ENCODE measurements at places on chromosomes 6 and 20. TPM values are rescaled to one million over a fixed set of nuclear protein-coding genes. Genes with fewer than 3 reads are reported as not detected.
A peak's percentile ranks its signal among the peaks of the same experiment; 100 is the strongest.

DNA sequence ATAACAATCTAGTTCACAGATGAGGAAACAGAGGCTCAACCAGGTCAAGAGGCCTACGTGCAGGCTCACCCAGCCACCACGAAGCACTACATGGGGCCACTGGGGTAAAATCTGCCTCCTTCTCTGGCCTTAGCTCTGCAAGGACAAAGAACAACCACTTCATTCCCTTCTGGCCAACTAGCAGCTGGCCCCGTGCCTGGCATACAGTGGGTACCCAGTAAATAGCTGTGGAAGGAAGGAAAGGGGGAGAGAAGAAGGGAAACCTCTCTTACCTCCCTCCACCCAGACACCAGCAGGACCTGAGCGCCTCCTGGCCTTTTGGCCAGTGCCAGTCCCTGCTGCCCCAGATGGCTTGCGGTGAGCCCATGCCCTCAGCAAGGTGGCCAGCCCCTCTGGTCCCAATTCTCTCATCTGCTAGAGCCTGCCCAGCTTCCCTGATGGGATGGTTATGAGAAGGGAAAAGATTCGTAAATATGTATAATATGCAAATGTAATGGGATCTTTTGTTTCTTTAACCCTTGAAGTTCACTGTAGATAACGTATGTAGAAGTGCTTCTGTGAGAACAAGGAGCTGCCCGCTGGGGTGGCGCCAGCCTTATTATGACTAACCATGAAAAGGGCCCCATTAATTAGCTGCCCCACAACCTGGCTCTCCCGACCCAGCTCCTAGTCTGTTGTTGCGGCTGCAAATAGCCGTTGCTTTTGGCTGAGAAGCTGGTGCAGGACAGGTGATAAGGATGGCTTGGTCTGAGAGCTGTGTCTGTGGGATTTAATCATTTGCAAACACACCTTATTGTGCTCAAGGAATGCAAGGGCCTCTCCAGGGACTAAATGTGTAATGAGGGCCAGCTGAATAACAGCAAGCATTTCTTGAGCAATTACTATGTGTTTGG, 62.0 kb downstream of the DLGAP4 start:
- no peaks in the 10 kb centered on the region for H3K4me1 ChIP-seq
- H3K4me3 ChIP-seq = no peak overlapping the region
- H3K27ac ChIP-seq = no peak overlapping the region
- peaks cover 3% of the 10 kb centered on the region for H3K27me3 ChIP-seq

GRCh38 chr6:16104624-16105433, 24.1 kb upstream of the MYLIP start:
- DNase-seq = no peak
- H3K4me1 ChIP-seq = no peaks in the 10 kb centered on the region
- H3K36me3 ChIP-seq = no peaks in the 10 kb centered on the region
- H3K27me3 ChIP-seq = peaks cover 2% of the 10 kb centered on the region
- no peak overlapping the region for H3K27ac ChIP-seq

DNA sequence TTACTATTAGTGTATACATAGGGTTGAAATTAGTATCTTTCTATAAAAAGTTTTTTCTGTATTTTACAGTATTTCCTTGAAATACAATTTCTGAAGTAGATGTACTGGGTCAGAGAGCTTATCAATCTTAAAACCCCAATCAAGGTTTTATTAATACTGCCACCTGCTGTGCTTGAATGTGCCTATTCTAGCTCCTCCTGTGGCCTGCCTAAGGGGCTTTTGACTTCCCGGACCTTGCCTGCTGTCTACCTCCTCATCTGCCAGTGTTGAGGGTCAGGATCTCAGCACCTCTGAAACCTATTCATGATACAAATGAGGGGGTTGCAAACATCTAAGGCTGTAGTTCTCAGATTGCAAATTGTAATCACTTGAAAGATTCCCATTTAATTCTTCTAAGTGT, 9.2 kb downstream of the PACRG start:
- H3K4me1 ChIP-seq = no peaks in the 10 kb centered on the region
- no peaks in the 10 kb centered on the region for H3K27me3 ChIP-seq
- DNase-seq = no peak
- no peaks in the 10 kb centered on the region for H3K36me3 ChIP-seq

- no peak overlapping the region for H3K27ac ChIP-seq
- H3K27me3 ChIP-seq = no peaks in the 10 kb centered on the region
- H3K4me3 ChIP-seq = no peak overlapping the region
- DNase-seq = no peak
- peaks cover 6% of the 10 kb centered on the region for H3K4me1 ChIP-seq
Observed at GRCh38 chr20:23160536-23161243, 74.6 kb upstream of the CD93 start.

The MAP7 gene
- total RNA-seq = 0.72 TPM

- peak; percentile 78 for DNase-seq
- H3K36me3 ChIP-seq = no peaks in the 10 kb centered on the region
- H3K27me3 ChIP-seq = no peaks in the 10 kb centered on the region
- H3K4me1 ChIP-seq = peaks cover 40% of the 10 kb centered on the region
- peak overlapping the region; percentile 98 for H3K27ac ChIP-seq
Observed at GRCh38 chr6:26026833-26027490, 60.3 kb upstream of the HFE start.

DNA sequence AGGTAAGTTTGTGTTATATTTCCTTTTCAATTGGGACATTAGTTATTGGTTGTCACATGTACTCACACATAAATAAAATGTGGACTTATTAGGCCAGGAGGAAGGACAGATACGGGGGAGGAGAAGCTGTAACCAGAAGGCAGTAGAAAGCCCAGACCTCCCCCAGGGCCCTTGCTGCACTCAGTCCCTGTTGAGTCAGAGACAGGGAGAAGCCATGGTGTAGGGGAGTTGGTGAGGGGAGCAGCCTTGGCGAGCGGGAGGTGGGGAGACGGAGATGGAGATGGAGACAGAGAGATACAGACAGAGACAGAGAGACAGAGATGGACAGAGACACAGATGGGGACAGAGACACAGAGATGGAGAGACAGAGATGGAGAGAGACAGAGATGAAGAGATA, 263.2 kb downstream of the DLL1 start:
- no peaks in the 10 kb centered on the region for H3K36me3 ChIP-seq
- no peak for DNase-seq
- H3K27me3 ChIP-seq = no peaks in the 10 kb centered on the region
- no peak overlapping the region for H3K4me3 ChIP-seq
- no peaks in the 10 kb centered on the region for H3K4me1 ChIP-seq
- H3K27ac ChIP-seq = no peak overlapping the region

The SEMG1 gene
- total RNA-seq = not detected

- no peak overlapping the region for H3K27ac ChIP-seq
- H3K27me3 ChIP-seq = peaks cover 26% of the 10 kb centered on the region
- no peaks in the 10 kb centered on the region for H3K36me3 ChIP-seq
- DNase-seq = no peak
Observed at GRCh38 chr6:27986928-27987725, 30.1 kb downstream of the OR2B6 start.

DNA sequence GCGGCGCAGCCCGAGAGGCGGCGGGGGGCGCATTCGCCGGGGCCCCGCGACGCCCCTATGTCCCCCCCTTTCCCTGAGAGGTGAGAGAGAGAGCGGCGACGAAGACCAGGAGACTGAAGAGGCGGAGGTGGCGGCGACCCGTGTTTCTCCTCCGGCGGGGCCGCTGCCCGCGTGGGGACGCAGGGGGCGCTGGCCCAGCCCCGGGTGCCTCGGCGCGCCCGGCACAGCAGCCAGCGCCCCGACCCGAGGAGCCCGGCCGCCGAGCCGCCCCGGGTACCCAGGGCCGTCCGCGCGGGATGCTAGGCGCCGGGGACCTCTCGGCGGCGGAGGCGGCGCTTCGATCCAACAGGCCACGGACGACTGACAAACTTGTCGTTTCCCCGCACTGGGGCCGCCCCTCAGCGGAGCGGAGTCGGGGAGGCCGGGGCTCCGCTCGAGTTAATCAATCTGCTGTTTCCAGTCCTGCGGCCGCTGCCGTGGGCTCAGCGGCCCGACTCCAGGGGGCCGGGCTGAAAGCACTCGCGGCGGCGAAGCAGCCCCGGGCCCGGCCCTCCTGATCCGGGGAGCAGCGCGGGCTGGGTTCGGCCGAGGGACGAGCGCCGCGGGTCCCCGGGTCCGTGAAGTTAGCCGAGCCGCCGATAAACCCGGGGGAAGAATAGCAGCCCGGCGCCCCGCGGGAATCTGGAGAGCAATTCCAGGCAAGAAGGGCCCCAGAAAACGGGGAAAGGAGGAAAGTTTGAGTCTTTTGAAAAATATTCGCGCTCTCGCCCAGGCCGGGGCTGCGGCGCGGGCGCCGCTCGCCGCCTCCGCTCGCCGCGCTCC, 631 bp downstream of the MDGA1 start:
- peak overlapping the region; percentile 51 for H3K4me3 ChIP-seq
- H3K27ac ChIP-seq = peak overlapping the region; percentile 51
- peak; percentile 33 for DNase-seq
- peaks cover 33% of the 10 kb centered on the region for H3K4me1 ChIP-seq
- H3K27me3 ChIP-seq = peaks cover 6% of the 10 kb centered on the region

DNA sequence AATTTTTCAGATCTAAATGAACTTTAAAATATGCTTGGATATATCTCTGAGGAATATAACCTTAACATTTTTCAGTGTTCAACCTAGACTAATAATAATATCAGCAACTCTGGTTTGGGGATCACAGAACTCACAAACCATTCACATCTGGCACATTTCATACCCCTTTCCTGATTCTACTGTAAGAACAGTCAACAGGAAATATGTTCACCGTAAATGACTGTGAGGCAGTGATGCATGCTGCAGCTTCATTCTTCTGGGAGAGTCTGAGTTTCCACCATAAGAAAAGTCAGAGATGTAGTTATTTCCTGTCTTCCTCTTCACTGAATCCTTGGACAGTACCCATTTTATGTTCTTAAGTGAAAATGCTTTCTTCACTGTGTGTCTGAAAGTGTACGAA, 134.2 kb upstream of the IFNGR1 start:
- no peak for DNase-seq
- peaks cover 11% of the 10 kb centered on the region for H3K4me1 ChIP-seq
- H3K36me3 ChIP-seq = no peaks in the 10 kb centered on the region
- H3K27me3 ChIP-seq = no peaks in the 10 kb centered on the region
